NCI-H524 (cell line): ENCODE measurements at places on chromosomes 16 and 17.
A peak's percentile ranks its signal among the peaks of the same experiment; 100 is the strongest.

GRCh38 chr17:27456681-27457359, 572 bp downstream of the KSR1 start:
- no peak for DNase-seq

DNA sequence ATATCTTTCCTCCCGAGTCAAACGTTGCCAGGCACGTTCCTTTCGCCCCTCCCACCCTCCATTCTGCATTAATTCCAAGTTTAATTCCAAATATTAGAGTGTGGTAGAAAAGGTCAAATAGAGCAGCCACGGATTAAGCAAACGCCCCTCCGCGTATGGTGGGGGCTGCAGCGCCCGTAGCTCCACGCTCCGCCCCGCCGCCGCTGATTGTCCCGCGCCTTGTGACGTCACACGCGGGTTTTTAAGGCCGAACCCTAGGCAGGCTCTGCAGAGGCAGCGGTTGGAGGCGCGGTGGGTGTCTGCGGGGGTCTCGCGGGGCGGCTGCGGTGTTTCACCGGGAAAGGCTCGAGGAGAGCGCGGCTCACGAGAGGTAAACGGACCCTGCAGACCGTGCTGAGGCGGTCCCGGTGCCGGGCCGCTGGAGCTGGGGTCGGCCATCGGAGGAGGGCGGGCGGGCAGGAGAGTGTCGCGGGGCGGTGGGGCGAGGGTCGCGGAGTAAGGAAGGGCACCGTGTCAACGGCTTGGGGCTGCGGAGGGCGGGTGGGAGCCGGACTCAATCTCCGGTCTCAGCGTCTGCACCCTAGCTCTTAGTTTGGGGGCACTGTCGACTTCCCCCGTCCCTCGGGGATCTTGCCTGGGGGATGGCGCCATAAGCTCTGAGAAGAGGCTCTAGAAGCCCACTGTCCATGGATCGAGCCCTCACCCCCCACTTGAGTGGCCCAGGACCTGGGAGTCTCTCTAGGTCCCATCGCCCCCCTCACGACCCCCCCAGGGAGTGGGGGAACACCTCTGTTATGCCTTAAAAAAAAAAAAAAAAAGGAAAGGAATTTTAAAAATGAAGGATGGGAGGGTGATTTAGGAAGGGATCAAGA, at the start of gene ARL4D:
Gene ARL4D, plus strand, starts transcription at position 270 of the 872 bp plus-strand sequence. CDS start 740 bp downstream, outside the sequence.
- peak; percentile 81 for DNase-seq

GRCh38 chr17:81173052-81173761, 7.2 kb upstream of the AATK start:
- no peak for DNase-seq

GRCh38 chr16:58046054-58046881, 20.7 kb downstream of the MMP15 start:
- no peak for DNase-seq

GRCh38 chr17:64259922-64260321, 3.1 kb downstream of the TEX2 start:
- DNase-seq: no peak

- peak; percentile 38 for DNase-seq
These were observed 42.3 kb downstream of the ABCC12 start for GRCh38 chr16:48113471-48113870.

DNA sequence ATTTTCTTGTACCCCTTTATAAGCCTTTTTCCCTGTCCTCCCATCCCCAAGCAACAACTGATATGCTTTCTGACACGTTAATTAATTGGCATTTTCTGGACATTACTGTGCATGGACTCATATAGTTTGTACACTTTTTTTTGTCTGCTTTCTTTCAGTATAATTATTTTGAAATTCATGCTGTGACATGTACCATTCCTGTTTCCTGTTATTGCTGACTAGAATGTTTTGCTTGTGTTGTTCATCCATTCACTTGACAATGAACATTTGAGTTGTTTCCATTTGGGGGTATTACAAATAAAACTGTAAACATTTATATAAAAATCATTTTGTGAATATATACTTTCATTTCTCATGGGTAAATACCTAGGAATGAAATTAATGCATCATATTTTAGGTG, 50.6 kb downstream of the RBBP6 start:
- no peak for DNase-seq

- no peak for DNase-seq
These were observed 6.7 kb upstream of the SBK1 start for GRCh38 chr16:28285649-28286048.

- no peak for DNase-seq
These were observed 35.4 kb downstream of the SLC6A4 start for GRCh38 chr17:30200106-30200505.

- no peak for DNase-seq
These were observed 40.7 kb upstream of the DOC2B start for GRCh38 chr17:222172-222571.

GRCh38 chr16:11748404-11749254, 6.0 kb upstream of the TXNDC11 start:
- no peak for DNase-seq

DNA sequence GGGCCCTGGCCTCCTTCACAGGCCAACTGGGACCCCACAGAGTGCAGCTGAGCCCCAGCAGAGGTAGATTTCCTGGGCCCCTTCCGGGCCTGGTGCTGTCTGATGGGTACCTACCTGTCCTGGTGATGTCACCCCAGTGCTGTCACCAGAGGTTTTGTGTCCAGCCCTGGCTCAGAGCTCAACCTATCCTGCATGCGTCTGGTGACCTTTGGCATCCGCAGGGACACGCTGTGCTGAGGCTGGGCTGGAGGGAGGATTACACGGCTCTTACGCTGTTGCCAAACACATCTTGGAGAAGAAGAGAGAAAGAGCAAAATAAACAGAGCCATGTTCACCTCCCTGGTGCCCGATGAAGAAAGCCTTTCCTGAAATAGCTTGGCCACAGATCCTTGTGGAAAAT, 70.6 kb upstream of the MED9 start:
- no peak for DNase-seq

GRCh38 chr17:28398280-28398981, 7.6 kb downstream of the SLC46A1 start:
- DNase-seq: peak; percentile 49

DNA sequence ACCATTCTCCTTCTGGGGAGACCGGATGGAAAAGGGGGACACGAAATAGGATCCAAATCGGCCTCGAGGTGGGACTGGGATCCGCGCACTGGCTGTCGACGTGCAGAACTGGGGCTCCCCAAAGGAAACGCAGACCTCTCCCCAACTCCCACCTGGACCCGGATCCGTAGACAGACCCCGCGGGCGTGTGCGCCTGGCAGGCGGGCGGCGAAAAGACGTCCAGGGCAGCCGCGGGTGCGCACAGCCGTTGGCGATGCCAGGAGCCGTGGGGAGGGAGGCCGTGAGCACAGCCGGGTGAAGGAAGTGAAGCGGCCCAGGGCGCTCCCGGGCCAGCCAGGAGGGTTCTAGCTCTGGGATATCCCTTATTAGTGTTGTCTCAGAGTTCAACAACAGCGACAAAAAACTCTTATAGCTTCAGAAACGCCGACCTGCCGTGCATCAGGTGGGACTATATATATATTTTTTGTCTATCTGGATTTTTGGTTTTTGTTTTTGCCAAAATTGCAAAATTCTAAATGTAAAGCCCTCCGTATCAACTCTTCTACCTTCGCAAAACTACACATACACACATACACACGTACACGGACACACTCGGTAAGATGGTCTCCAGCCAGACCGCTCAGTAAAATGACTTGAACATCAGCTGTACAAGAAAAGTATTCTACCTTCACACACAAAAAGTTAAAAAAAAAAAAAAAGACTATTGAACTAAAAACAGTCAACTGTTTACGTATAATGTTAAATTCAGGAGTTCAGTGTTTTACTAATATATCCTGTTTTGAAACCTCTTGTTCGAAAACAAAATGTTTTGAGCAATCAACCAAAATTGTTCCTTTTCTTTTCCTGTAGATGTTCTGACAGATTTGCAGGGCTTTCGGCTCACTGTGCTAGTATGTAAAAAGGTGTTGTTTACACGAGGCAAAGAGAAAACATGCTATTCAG, 5.2 kb upstream of the AATF start:
- peak; percentile 16 for DNase-seq

DNA sequence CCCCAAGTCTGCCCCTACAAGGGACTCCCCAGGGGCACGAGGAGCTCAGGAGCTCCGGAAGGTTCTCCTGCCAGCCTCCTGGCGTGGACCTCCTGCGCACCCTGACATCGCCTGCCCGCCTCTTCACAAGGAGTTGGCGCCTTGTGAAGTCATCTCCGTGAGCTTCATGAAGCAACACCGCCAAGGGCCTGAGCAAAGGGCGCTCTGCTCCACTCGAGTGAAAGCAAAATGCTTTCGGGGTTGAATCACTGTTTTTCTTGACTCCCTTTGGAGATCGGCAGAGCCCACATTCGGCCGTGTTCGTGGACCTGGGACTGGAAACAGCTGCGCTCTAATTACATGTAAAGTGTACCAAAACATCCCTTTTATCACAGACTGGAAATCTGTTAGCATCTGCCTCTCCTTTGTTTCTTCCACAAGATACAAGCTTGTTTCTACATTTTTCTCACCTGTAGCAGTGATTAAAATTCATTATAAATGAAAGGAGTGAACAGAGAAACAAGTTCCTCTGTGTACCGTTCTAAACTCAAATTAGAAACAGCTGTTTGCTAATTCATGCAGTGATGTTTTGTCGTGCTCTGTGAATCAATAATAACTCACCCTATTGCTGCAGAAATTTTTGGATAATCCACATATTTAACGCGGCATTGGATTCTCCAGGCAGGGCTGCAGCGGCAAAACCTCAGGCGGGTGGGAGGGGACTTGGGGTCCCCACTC, 203.3 kb downstream of the ZNF423 start:
- DNase-seq: peak; percentile 36

DNA sequence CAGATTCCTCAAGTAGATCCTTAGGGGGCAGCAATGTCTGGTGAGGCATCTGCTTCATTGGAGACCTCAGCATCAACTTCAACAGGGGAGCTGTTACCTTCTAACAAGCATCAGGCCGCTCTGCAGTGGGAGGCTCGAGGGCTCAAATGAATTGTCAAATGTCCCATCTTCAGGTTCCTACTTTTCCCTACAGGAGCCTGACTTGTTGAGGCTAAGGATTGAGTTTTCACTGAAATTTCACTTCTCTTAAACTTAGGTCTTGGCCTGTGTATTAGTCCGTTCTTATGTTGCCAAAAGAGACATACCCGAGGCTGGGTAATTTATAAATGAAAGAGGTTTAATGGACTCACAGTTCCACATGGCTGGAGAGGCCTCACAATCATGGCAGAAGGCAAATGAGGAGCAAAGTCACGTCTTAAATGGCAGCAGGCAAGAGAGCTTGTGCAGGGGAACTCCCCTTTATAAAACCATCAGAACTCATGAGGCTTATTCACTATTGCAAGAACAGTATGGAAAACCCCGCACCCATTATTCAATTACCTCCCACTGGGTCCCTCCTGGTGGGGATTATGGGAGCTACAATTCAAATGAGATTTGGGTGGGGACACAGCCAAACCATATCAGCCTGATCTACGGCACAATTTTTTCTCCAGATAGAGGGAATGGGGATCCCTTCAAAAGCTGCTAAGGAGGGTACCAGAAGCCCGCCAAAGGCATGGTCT, 5.1 kb upstream of the CD300LD start:
- DNase-seq: no peak

GRCh38 chr17:57735230-57735629, 9.9 kb downstream of the CCDC182 start:
- no peak for DNase-seq

DNA sequence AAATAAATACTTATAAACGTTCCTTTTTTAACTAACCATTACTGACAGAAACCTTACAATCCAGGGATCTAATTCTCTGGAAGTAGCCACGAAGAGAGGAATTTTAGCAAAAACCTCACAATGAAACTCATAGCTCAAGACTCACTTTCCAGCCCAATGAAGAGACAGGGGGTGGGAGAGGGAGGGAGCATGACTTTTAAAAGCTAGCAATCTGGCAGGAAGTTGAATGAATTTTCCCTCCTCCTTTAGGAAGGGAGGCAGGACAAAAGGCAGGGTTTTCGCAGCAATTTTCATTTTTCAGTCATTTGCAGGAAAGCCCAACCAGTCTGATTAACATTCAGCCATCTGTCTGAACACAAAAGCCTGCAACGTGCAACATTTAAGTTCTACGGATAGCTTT, 381.5 kb upstream of the PSMD7 start:
- peak; percentile 3 for DNase-seq

GRCh38 chr16:15494236-15494635, 59.8 kb downstream of the BMERB1 start:
- peak; percentile 42 for DNase-seq

DNA sequence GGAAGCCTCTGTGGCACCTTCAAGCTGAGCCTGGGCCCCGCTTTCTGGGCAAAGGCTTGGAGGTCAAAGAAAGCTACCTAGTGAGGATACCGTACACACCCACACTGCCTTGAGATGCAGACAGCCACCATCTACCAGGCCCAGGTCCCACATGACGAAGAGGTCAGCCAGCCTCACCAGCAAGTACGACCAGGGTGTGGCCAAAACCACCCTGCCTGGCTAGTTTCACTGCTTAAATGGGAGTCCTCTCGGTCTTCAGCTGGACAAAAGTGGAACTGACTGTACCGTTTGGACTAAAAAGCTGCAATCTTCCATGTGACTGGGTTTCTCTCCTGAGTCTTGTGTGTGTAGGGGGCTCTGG, 21.6 kb downstream of the VASN start:
- no peak for DNase-seq

GRCh38 chr16:82651921-82652601, 25.3 kb downstream of the CDH13 start:
- DNase-seq: no peak

DNA sequence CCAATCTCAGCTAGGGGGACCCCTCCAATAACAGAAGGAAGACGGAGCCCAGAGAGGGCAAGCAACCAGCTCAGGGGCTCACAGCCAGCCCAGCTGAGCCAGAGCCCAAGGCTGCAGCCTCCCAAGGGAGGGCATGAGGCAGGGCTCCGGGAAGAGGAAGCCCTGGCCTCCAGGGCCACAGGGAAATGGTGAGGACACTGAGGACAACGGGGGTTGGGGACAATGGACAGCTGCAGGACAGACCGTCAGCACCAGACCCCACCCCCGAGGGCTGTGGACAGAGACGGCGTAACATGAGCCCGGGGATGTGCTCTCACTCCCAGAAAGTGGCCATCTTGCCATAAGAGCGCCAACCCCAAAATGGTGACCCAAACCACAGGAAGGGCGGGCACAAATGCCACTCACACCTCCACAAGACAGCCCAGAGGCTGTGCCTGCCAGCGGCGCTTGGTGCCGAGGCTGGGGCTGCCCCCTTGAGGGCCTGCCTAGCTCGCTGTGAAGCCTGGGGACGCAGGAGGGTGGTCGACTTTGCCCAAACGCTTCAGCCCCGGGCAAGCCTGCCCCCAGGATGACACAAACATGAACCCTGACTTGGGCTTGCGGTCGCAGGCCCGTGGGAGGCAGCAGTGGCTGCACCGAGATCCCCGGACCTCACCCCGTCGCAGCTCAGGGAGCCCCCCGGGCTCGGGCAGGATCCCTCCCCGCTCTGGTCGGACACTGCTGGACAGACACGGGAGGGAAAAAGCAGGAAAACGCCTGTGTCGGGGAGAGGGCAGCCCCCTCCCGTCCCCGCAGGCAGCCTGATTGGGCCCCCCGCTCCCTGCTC, 10.5 kb downstream of the PIMREG start:
- no peak for DNase-seq

- peak; percentile 67 for DNase-seq
These were observed at the start of gene RBL2 for GRCh38 chr16:53434377-53435065. Gene RBL2 (plus strand): TSS chr16:53434471. CDS start chr16:53434557, 86 bp downstream.
